ENCODE measurements at places on chromosomes 11 and 22. TPM values are rescaled to one million over a fixed set of nuclear protein-coding genes. Genes with fewer than 3 reads are reported as not detected.

Gene PDGFB
- total RNA-seq = 16.8 TPM

Gene CEND1
- 0.27 TPM for total RNA-seq

Gene PYGM
- total RNA-seq = 0.73 TPM

Gene CELSR1
- 16.0 TPM for total RNA-seq

DNA sequence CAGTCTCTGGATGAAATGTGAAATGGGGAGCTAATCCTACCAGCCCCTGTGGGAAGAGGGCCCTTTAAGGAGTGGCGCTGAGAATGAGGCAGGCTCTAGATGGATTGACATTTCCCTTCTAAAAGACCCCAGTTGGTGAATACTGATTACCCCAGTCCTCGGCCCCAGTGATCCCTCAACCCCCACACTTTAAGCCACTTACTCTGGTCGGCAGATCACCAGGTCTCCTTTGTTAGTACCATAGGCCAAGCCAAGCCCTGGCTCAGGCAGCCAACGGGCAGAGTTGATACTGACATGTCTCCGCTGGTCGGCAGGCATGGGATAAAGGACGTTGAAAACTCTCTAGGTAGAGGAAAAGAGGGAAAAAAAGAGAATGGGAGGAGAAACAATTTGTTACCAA is 26.1 kb upstream of the CHRM4 start:
- H3K27me3 ChIP-seq = no peaks in the 10 kb centered on the region
- no peak overlapping the region for H3K27ac ChIP-seq
- no peak for DNase-seq
- no peaks in the 10 kb centered on the region for H3K4me1 ChIP-seq
- H3K36me3 ChIP-seq = peaks cover 37% of the 10 kb centered on the region

- no peaks in the 10 kb centered on the region for H3K27me3 ChIP-seq
- H3K27ac ChIP-seq = peak within 1 kb of the TSS; percentile 94
- peak; percentile 96 for DNase-seq
- peaks cover 7% of the 10 kb centered on the region for H3K36me3 ChIP-seq
- H3K4me1 ChIP-seq = peaks cover 43% of the 10 kb centered on the region
These were observed at the start of gene CTSD for GRCh38 chr11:1763796-1764661. TSS of gene CTSD (minus strand) at chr11:1763927. CDS start at chr11:1763859, 68 bp downstream.

DNA sequence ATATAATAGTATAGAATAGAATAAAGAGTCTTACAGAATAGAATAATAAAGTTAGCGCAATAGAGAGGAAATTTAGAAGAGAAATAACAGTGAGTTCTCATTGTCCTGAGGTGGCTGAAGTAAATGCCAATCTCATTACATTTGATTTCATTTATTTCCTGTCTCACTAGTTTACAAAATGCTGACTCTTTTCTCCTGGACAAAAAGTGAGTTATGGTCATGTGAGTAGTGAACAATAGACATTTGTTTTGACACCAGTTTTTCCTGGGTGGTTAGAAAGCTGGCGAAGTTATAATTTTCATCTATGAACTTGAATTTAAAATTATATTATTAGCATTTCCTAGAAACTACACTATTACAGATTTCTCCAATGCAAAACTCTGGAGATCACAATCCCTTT is 143.7 kb downstream of the TYR start:
- DNase-seq = no peak
- no peaks in the 10 kb centered on the region for H3K4me1 ChIP-seq
- H3K36me3 ChIP-seq = peaks cover 16% of the 10 kb centered on the region
- H3K4me3 ChIP-seq = no peak overlapping the region

- peaks cover 14% of the 10 kb centered on the region for H3K4me1 ChIP-seq
- DNase-seq = peak; percentile 65
- H3K27ac ChIP-seq = no peak overlapping the region
These were observed 385.5 kb upstream of the B3GAT1 start for GRCh38 chr11:134797411-134798089.

- no peak overlapping the region for H3K4me3 ChIP-seq
- no peaks in the 10 kb centered on the region for H3K27me3 ChIP-seq
- no peak overlapping the region for H3K27ac ChIP-seq
- DNase-seq = no peak
- H3K4me1 ChIP-seq = no peaks in the 10 kb centered on the region
These were observed 72.6 kb downstream of the USP35 start for GRCh38 chr11:78261367-78261766.

DNA sequence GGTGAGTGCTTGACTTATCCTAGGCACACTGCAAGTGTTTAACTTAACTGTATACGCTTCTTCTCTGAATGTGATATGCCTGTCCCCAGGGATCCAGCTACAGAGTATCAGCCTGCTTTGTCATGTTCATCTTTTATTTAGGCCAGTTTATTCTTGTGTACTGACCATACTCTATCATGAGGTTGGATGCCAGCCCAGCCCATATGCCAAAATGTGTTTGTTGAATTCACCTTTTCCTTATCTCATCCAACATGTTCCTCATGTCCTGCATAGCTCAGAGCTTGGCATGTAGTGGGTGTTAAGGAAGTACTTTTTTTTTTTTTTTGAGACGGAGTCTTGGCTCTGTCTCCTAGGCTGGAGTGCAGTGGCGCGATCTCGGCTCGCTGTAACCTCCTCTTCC is 116.2 kb downstream of the NCAM1 start:
- no peaks in the 10 kb centered on the region for H3K27me3 ChIP-seq
- no peak overlapping the region for H3K4me3 ChIP-seq

GRCh38 chr11:3089236-3090061 is 32.2 kb upstream of the CARS1 start:
- peaks cover 15% of the 10 kb centered on the region for H3K4me1 ChIP-seq
- H3K4me3 ChIP-seq = no peak overlapping the region
- peaks cover 5% of the 10 kb centered on the region for H3K36me3 ChIP-seq
